ENCODE measurements at places on chromosomes 3 and 15.

DNA sequence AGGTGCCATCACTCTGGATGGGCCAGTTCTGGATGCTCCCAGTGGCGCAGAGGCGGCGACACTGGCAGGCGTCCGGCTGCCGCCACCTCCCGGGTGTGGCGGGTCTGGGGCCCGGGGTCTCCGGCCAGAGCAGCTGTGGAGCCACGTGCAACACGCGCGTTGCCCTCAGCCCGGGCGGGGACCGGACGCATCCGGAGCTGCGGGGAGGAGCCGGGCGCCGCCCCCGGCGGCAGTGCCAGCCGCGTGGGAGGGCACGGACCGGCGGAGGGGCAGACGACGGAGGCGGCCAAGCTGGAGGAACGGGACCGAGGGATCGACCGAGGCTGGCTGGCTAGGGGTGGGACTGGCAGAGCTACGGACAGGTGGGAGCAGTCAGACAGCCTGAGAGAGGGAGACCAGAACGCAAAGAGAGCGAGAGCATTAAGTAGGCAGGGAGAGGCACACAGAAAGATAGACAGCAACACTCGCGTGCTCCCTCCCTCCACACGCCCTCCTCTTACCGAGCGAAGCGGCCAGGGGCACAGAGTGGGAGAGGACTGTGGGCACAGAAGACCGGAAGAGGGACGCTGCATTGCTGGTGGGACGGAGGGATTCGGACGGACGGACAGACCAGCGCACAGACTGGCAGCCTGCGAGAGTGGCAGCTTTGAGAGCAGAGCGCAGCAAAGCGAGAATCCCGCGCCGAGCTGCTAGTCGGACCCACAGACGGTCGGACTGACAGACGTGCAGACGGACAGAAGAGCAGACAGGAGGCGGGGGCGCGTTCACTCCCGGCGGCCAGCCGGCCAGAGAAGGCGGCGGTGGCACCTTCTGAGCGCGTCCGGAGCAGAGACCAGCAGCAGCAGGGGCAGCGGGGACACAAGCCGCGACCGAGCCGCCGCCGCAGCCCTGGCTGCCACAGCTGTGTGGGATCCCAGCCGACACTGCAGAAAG is at the start of gene ARPP21:
TSS of gene ARPP21 (plus strand) at position 272 of the 933 bp plus-strand sequence. CDS start 42,227 bp downstream, outside the sequence.
- no peak for DNase-seq

DNA sequence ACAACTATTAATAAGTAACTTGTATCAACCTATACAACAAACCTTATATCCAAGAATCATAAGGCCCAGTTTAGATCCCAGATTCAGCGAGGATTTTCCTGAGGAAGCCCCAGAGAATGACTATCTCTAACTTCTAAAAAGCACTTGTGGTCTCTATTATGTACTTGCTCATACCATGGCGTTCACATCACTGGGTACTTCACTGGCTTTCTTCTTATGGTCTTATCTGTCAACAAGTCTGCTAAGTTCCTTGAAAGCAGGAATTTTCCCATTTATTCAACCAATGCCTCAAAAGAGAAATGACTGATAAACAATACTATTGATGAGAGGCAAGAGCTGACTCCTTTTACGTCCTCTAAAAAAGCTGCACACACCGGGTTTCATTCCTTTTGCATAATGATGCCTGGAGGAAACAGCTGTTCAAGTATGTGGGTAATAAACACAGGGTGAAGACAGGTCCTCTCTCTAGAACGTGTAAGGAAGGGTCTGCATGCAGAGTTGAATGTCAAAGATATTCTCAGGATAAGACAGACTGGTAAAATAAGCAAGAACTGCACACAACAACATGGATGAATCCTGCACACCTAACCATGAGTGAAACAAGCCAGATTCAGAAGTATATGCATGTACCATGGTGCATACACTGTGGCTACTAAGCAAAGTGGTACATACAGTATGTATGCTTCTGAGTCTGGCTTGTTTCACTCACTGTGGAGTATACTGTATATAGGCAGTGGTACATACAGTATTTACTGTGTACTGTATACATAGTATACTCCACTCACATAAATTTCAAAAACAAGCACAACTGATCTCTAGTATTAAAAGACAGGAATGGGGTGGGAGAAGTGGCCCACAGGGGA is 408.7 kb downstream of the SHQ1 start:
- no peak for DNase-seq

- DNase-seq, result no peak
Measured at GRCh38 chr3:47007001-47007400, 27.5 kb downstream of the NBEAL2 start.

GRCh38 chr15:92901072-92901761 is 1.1 kb downstream of the CHD2 start:
- DNase-seq, result no peak

- no peak for DNase-seq
Measured at GRCh38 chr3:194165271-194166018, 29.5 kb downstream of the HES1 start.

GRCh38 chr3:4043867-4044575 is 244.8 kb downstream of the LRRN1 start:
- DNase-seq, result no peak

DNA sequence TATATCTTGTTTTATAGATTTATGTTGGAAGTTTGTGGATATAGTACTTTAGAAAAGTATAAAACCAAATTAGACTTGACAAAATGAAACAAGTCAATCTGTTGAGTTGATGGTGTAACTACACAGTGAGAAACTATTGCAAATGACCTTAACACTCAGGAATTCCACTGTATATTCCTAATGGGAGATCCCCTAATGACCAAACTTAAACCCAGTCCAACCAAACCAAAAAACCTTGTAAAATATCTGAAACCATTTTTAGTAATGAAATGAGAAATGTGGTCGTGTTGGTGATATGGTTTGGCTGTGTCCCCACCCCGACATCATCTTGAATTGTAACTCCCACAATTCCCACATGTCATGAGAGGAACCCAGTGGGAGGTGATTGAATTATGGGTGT is 31.9 kb upstream of the ATP13A3 start:
- DNase-seq, result no peak

DNA sequence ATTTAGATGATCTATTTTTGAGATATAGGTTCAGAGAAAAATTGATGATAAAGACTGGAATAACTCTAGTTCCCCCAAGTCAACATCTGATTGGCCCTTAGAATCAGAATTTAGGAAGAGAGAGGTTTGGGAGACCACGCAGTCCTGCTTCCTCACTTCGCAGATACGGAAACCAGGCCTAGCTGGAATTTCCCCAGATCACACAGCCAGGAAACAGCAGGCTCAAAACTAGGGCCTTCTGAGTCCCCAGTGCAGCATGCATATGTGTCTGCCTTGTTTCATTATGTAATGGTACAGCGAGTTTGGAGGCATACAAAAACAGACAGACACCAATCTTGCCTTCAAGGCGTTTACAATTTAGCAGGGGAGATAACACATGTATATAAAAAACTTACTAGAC is 177.1 kb upstream of the ICE2 start:
- no peak for DNase-seq

DNA sequence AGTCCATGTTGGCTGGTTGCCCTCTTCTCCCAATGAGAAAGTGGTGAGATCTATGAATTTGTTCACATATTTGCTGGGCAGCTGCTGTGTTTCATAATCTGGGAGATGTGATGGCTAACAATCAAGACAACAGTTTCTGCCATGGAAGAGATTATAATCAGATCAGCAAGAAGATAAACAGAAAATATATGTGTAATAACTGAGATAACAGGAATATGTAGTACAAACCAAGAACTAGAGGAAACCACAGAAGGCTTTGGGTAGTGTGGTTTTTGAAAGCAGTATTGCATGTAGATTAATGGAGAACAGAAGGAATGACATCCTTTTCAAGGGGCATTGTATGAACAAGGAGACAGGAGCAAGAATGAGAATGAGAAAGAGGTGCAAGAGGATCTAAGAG is 12.2 kb upstream of the CSTA start:
- no peak for DNase-seq

DNA sequence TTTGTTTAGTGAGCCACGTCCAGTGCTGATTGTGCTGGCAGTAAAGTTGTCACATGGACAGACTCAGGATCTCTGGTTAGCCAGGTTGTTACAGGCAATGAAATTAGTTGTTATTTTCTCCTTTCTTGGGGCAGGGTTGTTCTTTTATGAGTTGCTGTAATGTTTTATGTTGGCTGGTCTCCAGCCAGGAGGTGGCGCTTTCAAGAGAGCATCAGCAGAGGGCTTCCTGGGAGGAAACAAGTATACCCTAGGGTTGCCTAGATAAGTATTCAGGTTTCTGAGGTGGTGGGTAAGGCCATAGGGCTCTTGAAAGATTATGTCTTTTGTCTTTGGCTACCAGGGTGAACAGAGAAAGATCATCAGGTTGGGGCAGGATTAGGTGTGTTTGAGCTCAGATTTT is 14.5 kb upstream of the CFAP20DC start:
- DNase-seq, result no peak

GRCh38 chr3:157650172-157650571 is 147.0 kb upstream of the VEPH1 start:
- DNase-seq, result no peak

DNA sequence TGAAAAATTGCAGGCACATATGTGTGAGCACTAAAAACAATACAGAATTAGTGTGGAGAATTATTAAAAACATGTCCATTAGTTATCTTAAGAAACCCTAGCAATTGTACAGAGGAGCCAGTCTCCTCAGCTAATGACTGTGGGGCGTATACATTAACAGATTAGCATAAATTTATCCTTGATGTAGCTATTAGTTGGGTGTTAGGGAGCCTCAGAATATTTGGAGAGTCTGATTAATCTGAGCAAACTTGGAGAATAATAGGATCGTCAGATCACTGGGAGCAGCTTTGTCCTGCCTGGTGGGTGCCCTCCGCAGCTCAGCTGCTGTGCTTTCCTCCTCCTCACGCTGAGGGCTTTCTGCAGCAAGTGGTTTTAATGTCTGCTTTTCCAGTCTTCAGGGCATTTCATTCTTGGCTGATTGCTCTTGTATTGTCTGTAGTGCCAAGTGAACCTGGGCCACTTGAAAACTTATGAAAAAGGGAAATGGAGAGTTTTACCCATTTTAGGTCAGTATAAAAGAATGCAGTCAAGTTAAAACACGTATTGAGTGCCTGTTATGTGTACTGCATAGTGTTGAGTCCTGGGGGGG is 417.4 kb upstream of the SEMA6D start:
- DNase-seq, result no peak
